ENCODE measurements at places on chromosomes 5 and 9. TPM values are rescaled to one million over a fixed set of nuclear protein-coding genes. Genes with fewer than 3 reads are reported as not detected.

- no peak for DNase-seq
Observed at GRCh38 chr5:10289991-10290390, 17.7 kb downstream of the CMBL start.

GRCh38 chr9:6614489-6614888, 31.0 kb downstream of the GLDC start:
- no peak for DNase-seq

- no peak for DNase-seq
Observed at GRCh38 chr5:108625654-108626053, 122.0 kb upstream of the FER start.

GRCh38 chr9:21836437-21837161, 34.2 kb downstream of the MTAP start:
- DNase-seq: no peak

GRCh38 chr5:44952376-44952775, 143.6 kb downstream of the MRPS30 start:
- DNase-seq: no peak

DNA sequence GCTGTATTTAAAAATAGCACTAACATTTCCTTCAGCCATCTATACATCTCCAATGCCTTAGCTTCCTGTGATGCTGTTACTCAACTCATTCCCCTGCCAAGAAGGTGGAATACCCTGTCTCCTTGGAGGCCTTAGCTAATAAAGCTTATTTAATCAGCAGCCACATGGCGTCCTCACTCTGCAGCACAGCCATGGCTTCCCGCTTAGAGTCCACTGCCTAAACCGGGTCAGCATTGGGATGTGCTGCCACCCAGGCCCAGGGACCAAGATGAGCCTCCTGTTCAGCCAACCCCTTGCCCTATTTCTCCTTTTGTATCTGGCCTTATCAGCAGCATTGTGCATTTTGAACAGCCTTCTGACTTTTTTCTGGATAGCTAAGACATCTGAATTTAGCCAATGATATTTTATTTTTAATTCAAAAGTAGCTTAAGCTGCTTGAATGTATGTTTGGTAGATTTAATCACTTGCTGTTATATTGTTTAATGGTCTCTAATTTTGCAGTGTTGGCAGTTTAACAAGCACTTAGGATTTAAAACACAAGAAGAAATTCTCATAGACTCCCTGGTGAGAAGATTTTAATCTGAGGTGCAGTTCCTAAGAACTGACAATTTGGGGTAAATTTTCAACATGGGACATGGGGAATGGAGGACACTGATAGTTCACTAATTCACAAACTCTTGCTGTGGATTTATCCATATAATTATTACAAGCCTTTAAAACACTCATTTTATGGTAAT, 113.0 kb downstream of the RPS23 start:
- DNase-seq: no peak

DNA sequence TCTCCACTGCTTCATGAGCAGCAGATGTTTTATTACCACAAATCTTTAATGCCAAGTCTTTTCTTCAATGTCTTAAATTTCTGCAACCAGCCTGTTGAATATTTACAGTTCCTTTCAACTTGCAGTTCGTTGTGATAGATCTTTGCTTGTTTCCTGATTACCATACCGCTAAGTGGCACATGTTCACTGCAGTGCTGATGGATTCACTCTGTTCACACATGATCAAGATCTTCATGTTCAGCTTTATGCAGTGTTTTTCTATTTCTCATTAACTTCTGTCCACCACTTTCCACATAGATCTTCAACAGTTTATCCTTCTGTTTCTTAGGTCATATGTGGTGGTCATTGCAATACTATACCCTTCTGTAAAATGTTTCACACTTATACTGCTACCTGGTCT, 280.6 kb downstream of the EPB41L4A start:
- DNase-seq: no peak

- DNase-seq: no peak
Observed at GRCh38 chr5:168680395-168680794, 101.2 kb upstream of the PANK3 start.

GRCh38 chr9:137989999-137990715, 112.6 kb downstream of the CACNA1B start:
- no peak for DNase-seq

DNA sequence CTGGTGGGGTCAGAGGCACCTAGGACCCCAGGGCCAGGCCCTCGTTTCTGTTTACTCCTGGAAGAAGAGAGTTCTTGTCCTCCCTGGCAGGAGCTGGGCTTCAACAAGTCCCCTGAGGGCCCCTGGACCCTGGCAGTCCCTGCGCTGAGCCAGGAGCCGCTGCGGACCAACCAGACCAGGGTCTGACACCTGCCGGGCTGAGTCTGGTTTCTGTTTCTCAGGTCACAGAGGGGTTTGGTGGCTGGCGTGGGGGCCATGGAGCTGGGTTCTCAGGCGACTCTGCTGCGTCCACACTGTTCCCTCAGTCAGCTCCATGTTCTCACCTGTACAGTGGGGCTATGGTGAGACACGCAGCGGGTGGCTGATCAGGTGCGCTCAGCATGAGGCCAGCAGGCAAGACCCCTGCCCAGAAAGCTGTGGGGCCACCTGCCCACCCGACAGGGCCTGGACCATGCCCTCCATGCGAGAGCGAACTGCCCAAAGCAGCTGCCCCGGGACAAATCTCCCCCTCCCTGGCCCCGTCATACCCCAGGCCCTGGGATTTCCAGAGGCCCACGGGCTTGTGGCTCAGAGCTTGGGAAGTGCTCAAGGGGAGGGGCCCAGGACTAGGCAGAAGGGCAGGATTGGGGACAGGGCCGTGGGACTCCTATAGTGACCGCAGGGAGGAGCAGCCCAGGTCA, 17.9 kb upstream of the NOTCH1 start:
- DNase-seq: no peak

- no peak for DNase-seq
Observed at GRCh38 chr9:112777914-112778313, 27.4 kb downstream of the SNX30 start.

- no peak for DNase-seq
Observed at GRCh38 chr5:67957374-67957773, 258.2 kb upstream of the PIK3R1 start.

DNA sequence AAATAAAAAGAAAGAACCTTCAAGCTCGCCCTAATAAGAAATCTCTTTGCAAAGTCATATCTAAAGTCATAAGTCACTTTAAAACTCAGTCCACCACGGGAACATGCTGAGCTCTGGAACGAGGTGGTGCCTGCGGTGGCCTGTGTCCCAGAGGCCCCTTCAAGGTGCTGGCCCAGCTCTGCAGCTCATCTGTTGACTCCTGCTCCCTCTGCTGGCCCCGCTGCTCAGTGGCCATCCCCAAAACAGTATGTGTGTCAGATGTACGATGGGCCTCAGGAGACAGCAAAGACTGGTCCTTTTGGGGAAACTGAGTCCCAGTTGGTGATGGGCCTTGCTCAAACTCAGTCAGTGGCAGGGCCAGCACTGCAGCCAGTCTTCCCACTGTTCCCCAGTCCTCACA, 22.8 kb upstream of the FOXB2 start:
- no peak for DNase-seq

- no peak for DNase-seq
Observed at GRCh38 chr5:127925916-127926315, 157.7 kb upstream of the SLC12A2 start.

- DNase-seq: no peak
Observed at GRCh38 chr5:74850789-74851425, 15.3 kb downstream of the FAM169A start.

The IL7R gene
- 0.41 TPM for total RNA-seq

The TLE1 gene
- 32.2 TPM for total RNA-seq

The DOCK8 gene
- 2.4 TPM for total RNA-seq

The INSYN2B gene
- 0.82 TPM for total RNA-seq

The PCDHGA5 gene
- total RNA-seq: 5.7 TPM

The RALGPS1 gene
- 53.8 TPM for total RNA-seq

The PRDM9 gene
- not detected for total RNA-seq

The DMRTA1 gene
- total RNA-seq: 0.41 TPM
